ENCODE measurements at places on chromosomes 7 and 10.
A peak's percentile ranks its signal among the peaks of the same experiment; 100 is the strongest.

DNA sequence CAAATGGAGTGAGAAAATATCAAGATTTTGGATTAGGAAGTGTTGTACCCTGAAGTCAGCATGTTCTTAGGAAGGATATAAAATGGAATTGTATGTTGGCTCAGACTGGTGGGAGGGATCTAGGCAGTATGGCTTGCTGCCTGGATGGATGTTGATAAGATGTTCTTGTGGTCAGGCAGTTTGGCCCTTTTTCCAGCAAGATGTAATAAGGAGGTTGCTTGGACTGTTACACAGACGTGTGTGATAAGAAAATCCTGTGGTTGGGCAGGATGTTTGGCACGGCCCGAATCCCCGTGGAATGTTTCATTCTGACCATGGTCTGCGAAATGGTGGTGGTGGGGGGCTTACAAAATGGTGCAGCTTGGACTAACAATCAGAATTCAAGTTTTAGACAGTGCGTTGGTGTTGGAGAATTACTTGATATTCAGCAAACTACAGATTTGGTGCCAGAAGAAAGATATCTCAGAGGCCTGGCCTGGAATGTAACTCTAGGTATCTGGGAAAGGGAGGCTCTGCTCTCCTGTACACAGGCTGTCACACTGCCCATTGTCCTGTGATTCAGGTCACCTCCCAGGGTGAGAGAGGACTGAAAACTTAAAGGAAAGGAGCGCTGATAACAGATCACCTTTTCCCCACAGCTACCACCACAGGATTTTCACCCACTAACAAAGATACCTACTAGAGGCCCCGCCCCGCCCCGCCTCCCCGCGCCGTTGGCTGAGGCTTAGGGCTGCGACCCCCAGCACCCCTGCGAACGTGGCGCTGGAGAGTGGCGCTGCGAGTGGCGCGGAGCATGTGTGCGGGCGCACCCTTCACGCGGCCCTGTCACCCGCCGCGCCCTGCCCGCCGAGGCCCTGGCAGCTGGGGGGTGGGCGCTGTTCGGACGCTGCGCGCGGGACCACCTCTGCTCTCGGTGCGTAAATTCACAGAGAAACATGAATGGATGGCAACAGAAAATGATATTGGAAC lies 19.3 kb upstream of the ZNF680 start:
- DNase-seq, result no peak

- peak; percentile 48 for DNase-seq
These were observed 58.3 kb downstream of the VCL start for GRCh38 chr10:74056050-74056818.

GRCh38 chr10:63140077-63140476 lies 6.9 kb downstream of the NRBF2 start:
- peak; percentile 48 for DNase-seq

GRCh38 chr10:4154191-4154715 lies 369.2 kb upstream of the KLF6 start:
- no peak for DNase-seq

DNA sequence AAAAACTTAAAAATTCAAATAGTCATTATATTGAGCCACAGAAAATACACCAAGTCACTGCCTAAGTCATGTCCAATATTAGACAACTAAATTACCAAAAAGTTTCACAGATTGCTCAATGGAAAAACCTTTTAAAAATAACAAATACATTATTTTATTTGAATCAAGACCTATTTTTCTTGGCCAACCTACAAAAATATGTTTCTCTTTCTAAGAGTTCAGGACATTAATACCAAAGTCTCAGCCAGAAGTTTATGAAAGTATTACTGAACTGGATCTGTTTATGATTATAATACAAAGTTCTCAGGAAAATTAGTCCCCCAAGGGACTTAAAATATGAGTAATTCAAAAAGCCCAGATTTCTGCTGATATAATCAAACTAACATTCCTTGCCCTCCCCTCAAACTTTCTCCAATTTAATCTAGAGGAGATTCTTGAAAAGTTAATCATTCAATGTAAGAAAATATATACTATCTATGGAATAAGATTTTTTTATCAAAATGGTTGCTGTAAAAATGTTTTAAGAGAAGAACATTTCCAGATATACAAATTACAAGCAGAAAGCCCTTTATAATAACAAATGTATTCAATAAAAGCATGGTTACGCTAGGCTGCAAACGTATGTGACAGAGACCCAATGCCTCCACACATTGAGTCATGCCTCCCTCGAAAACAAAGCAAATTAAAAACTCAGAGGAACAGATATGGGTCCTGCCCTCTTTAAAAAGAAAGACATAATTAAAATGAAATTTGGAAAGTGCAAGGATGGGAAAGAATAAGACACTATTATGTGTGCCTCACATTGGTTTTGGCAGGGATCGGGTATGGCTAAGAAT lies 381.6 kb downstream of the PARD3 start:
- no peak for DNase-seq

- DNase-seq, result no peak
These were observed 65.0 kb downstream of the RBM33 start for GRCh38 chr7:155709453-155709852.

- peak; percentile 23 for DNase-seq
These were observed 251.7 kb upstream of the PITRM1 start for GRCh38 chr10:3424111-3424851.

- DNase-seq, result peak; percentile 96
These were observed 36.8 kb downstream of the CTBP2 start for GRCh38 chr10:125123476-125124114.

DNA sequence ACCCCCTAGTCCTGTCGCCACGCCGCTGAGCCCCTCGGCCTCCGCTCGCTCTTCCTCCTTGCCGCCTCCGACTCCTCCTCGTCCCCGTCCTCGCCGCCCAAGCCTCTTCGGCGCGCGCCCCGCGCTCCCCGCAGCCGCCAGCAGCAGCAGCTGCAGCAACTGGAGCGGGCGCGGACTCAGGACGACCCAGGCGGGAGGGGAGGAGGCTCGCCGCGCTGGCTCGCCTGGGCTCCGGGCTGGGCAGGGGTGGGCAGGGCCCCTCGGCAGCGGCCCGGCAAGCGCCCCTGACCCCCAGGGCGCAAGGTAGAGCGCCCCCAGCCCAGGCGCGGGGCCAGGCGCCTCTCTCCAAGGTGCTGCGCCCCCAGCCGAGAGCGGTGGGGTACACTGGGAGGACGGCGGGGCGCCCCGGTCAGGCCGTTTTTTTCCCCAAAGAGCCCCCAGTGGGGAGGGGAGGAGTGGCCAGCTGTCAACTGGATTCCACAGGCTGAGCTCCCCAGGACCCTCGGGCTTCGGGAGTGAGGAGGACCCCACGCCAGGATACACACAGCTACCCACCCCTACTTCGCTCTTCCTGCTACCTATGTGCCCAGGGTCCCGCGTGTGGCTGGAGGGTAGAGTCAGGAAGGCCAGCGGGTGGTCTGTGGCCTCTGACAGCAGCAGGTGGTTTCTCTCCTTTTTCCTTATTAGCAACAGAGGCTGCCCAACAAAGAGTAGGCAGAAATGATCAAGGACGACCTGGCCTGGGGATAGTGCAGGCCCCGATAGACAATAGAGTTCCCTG lies 903 bp upstream of the KCNMA1 start:
- peak; percentile 55 for DNase-seq

GRCh38 chr10:21519941-21520436 lies 5.5 kb downstream of the SKIDA1 start:
- peak; percentile 48 for DNase-seq
